ENCODE measurements at places on chromosomes 1 and 21.

- no peak for DNase-seq
Measured at GRCh38 chr1:229714964-229715603, 89.0 kb downstream of the URB2 start.

DNA sequence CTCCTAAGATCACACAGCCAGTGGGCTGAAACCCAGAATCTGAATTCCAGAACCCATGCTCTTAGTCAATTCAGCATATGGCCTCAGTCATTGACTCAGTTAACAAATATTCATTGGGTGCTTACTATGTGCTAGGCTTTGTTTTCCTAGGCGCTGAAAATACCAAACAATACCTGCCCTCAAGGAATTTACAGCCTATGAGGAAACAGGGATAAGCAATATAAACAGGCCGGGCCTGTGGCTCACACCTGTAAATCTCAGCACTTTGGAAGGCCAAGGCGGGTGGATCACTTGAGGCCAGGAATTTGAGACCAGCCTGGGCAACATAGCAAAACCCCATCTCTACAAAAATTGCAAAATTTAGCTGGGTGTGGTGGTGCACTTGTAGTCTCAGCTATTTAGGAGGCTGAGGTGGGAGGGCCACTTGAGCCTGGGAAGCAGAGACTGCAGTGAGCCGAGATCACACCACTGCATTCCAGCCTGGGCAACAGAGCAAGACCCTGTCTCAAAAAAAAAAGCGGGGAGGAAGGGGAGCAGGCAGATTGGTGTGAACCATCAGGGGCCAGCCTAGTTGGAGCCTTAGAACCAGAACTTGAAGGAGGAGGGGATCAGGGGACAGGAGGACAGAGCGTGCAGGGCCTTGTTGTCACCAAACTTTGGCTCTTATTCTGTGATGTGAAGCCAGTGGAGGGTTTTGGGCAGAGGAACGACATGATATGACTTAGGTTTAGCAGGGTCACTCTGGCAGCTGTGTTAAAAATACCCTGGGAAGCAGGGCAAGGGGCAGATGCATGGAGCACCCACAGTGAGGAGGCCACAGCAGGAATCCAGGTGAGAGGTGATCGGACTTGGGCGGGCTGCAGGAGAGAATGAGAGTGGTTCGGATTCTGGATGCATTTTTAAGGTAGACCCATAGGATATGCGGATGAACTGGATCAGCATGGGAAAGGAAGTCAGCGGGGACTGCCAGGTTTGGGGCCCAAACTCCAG lies 5.8 kb downstream of the TINAGL1 start:
- DNase-seq: no peak

GRCh38 chr1:114468710-114469468 lies 42.1 kb downstream of the TRIM33 start:
- no peak for DNase-seq

GRCh38 chr1:7705048-7705907 lies 65.8 kb upstream of the VAMP3 start:
- DNase-seq: no peak

DNA sequence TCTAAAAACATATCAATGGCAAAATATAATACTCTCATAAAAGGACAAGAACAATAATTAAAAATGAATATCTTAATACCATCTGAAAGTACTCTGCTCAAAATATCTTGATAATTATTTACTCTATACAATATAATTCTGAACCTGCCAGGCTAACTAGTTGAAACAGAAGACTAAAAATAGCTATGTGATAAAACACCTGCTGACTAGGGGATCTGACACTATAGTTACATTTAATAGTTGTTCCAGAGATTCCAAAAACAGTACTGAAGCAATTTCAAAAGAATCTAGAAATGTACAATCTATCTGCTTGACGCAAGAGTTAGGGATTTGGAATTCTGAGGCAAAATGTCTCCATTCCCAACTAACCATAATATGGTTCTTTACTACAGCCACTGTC lies 30.2 kb downstream of the ERO1B start:
- DNase-seq: no peak

GRCh38 chr1:108067884-108068540 lies 103.0 kb upstream of the VAV3 start:
- no peak for DNase-seq

GRCh38 chr1:152244576-152245273 lies 20.7 kb upstream of the HRNR start:
- DNase-seq: no peak

GRCh38 chr1:9770298-9770697 lies 53.5 kb downstream of the CLSTN1 start:
- DNase-seq: no peak

GRCh38 chr1:19426294-19427086 lies 58.8 kb downstream of the CAPZB start:
- no peak for DNase-seq

Measured in SHP77 (cell line).